Common myeloid progenitor, CD34-positive (primary cell): ENCODE measurements at places on chromosomes 2 and 18.

GRCh38 chr2:161190050-161190449 is 29.8 kb downstream of the TANK start:
- no peak for DNase-seq

GRCh38 chr2:181174611-181175580 is 194.5 kb downstream of the UBE2E3 start:
- DNase-seq, result no peak

DNA sequence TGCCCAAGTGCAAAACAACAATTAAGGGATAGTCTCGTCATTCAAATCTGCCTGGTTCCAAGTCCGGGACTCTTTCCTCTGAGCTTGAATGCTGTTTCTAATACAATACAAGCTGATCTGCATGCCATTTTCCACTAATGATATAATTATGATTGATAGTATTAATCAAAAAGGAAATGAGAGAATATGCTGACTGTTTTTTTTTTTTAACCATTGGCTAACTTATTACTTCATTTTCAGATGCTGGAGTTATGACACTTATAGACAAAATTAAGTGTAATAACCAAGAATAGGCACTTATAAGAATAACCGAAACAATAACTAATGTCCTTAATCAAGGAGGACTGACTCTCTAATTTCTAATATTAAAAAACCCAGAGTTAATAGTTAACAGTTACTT is 343.6 kb downstream of the LPIN1 start:
- DNase-seq, result no peak

DNA sequence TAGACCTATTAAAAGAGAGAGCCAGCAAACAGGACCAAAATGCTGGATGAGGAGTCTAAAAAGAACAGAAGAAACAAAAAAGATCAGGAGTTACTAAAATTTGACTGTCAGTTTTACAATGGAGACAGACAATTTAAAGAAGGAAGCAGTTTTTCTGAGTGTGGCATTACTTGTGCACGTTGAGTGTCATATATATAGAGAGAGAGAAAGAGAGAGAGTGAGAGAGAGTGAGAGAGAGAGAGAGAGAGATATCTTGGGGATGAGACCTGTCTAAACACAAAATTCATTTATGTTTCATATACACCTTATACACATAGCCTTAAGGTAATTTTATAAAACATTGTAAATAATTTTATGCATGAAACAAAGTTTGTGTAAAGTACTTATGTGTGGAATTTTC is 2.1 kb upstream of the GALNT3 start:
- no peak for DNase-seq

DNA sequence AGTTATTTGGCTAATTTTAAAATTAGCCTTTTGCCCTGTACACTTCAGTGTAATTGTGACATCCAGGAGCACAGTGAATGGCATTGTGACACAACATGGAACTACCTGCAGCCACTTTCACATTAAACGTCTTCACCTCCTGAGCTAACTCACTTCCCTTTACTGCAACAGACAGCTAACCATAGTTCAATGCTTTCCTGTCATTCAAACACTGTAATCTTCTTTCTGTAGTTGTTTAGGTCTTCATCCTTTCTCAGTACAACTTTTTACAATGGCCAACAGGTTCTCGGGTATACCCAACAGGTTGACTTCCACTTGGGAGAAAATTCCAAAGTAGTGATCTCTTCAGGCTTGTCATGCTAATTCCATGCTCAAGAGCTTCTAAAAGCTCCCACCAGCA is 8.6 kb upstream of the AGPS start:
- peak; percentile 42 for DNase-seq
